ENCODE measurements at places on chromosomes 6 and 20.

DNA sequence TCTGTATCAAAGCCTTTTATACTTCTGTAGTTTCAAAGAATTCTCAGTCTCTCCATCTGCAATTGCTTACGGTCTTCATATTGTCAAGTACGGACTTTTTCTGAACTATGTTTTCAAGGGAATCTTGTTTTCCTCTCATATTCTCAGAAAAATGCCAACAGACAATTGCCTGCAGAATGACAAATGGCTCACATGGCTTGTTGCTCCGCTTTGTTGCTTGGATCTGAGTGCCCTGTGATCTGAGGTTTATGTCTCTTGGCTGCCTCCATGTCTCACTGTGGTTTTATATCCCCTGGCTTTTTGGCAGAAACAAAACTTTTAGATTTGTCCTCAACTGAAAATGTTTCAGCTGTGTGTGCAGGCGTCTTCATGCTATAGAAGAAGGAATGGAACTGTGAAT lies 285.4 kb upstream of the CHD6 start:
- no peak for DNase-seq

DNA sequence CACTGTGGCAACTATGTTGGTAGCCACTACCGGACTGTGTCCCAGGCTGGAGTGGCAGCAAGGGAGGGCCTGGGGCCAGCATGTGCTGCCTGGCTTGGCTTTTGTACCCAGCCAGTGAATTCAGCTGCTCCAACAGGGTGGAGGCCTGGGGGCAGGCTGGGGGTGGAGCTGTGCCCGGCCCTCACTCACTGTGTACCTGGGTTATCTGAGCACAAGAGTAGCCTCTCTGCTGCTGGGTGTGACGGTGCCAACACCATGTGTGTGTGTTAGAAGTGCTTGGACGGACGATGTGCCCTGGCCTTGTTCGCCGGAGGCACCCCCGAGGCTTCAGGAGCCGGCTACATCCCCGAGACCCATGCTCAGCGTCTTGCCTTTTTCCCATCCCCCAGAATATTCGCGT lies 49.2 kb downstream of the EFCAB8 start:
- DNase-seq, result no peak

DNA sequence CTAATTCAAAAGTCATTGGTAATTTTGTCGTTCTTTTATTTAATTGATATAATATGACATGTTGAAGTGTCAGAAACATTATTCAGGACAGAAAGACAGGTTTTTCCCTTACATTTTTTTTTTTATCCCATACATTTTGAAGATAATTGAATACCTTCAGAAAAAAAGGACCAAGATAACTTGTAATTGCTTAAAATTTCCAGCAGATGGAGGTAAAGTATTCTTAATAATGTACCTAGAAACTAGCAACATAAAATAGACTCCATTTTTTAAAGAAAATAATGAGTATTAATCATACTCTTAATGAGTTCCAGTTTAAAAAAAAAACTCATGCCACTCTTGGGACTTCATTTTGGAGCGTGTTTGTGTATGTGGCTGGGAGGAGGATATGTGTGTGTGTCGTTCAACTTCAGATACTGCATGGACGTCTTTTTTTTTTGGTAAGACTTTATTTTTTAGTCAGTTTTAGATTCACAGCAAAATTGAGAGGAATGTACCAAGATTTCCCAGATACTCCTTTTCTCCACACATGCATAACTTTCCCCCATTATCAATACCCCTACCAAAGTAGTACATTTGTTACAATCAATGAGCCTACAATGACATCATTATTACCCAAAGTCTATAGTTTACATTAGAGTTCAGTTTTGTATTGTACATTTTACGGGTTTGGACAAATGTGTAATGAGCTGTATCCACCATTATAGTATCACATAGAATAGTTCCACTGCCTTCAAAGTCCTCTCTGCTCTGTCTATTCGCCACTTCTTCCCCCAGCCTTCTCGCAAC lies 79.4 kb downstream of the ROS1 start:
- no peak for DNase-seq

- DNase-seq, result no peak
Measured at GRCh38 chr6:131383421-131384411, 189.3 kb upstream of the ARG1 start.

- DNase-seq, result no peak
Measured at GRCh38 chr6:43399932-43400487, 27.3 kb upstream of the ABCC10 start.

DNA sequence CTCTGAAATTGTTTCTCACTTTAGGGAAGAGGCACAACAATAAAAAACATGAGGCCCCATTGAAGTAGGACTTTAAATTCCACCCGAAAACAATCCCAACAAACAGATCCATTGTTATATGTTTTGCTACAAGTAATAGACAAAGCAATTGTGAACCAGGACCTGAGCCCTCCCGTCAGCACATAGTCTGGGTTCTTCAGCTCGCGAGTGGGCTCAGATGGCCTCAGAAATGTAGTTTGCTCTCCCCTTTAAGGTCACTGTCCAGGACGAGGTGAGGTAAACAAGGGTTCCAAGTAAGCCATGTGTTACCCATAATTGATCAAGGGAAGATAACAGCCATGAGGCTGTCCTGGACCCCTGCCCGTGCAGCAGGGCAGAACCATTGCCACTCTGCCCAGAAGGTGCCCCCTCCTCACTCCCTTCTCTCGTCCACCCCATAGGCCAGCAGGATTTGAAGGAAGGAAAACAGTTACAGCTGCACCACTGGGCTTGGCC lies 160.1 kb upstream of the QKI start:
- no peak for DNase-seq

DNA sequence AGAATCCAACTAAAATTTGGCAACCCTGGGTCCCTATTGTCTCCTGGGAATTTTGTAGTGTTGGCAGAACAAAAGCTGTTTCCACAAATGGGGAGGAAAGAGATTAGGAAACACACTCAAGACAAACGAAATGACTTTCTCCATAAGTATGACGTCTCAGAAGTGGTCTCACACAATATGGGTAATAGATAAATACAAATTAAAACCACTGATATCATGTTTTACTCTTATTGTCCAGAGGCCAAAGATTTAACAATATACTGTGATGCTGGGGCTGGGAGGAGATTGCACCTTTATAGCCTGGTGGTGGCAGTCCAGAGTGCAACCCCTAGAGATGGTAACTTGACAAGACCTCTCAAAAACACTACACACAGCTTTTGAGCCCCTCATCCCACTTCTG lies 18.6 kb downstream of the FKBP1A start:
- no peak for DNase-seq

DNA sequence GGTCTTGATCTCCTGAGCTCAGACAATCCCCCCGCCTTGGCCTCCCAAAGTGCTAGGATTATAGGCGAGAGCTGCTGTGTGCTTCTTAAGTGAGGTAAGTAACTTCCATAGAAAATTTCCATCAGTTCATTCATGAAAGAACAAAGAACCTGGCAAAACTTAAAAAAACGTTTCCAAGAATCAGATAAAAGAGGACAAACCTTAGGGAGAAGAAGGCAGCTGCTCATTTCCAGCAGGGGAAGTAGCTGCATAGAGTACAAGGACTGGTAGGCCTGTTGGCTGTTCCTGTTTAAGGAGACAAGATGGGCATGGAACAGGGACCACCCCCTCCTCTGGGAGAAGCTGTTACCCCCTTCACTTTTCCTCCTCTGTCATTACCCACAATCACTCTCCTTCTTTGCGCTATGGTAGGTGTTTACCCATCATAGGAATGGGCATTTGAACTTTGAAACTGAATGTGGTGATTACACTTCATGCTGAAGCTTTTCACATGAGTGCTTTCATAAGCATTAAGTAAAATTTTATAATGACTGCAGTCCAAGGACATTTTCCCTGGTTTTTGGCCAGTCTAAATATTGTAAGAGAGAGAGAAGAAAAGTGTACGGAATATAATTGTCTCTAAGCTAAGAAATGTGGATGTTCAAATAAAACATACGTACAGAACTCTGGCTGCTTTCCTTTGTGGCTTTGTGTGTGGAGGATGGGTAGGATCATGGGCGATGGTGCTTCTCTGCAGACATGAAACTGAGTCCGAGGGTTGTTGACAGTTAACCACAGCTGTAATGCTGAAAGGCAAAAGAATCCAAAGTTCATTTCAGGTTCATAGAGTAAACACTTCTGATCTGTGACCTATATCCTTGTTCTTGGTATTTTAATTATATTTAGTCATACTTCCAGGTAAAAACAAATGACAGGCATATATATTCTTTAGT lies 56.4 kb downstream of the CCN2 start:
- DNase-seq, result no peak

DNA sequence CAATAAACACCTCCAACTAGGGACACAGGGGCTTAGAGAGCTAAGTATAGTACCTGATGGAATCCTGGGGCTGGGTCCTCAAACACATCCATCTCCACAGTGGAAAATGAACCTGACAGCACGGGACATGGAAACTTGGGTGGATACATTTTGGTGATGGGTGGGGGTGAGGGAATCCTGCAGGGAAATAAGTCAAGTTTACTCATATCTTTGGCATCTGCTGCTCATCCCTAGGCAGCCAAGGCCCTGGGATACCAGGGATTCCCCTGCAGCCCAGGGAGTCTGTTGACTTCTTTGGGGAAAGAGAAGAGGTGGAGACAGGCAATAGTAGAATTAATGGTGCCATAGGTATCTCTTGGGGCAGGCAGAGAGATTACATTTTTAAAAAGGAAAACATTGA lies 6.6 kb downstream of the APOBEC2 start:
- no peak for DNase-seq

- DNase-seq, result no peak
Measured at GRCh38 chr20:54343099-54343498, 132.3 kb upstream of the DOK5 start.

DNA sequence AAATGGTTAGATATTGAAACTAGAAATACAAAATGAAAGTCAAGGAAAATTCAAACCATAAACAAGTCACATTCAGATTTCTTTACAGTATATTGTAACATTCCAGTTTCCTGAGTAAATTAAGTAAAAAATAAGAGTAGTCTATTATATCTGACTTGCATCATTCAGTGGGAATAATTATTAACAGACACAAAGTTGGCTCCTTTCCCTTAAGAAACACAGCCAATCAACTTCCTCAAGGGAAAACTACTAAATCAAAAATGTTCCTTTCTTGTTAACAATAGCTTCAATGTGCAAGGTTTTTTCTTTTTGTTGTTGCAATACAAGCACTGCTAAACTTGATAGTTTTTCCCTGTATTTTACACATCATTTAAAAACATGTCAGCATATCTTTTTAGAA lies 33.2 kb downstream of the DNAAF9 start:
- DNase-seq, result no peak

GRCh38 chr20:46261456-46262253 lies 46.6 kb downstream of the CDH22 start:
- no peak for DNase-seq

DNA sequence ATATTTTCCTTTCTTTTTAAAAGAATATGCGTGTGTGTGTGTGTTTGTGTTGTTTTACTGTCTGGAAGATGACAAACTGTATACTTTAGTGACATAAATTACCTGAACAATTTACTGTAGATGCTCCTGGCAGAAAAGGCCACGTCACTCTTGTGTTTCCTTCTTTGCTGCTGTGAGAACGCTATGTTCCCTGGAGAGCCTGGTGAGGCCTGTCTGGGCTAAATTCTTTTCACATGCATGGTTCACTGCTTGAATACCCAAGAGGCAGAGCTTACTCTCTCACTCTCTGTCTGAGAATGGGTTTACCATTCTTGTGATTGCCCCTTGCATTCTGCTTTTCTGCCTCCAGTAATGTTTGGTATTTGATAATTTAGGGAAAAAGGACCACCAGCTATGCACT lies 64.3 kb downstream of the EDN1 start:
- no peak for DNase-seq

DNA sequence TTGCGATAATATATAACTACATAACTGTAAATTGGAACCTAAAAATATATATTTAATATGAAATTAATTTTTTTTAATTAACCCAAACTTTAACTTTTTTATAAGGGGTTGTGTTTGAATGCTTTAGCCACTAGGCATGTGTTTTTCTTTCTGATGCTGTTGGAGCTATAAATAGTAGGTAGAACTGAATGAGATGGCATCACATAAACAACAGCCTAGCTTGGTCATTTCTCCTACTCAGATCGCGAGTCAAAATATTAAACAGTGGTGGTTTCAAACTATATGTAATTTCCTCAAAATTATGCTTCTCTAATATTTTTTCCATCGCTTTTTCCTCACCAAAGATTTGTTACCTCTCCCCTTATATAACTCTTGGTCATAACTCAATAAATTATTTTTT lies 243.2 kb downstream of the ARID1B start:
- no peak for DNase-seq
